ENCODE measurements at places on chromosomes 3 and 15.

- no peak for DNase-seq
These were observed 63.7 kb upstream of the DAZL start for GRCh38 chr3:16668776-16669545.

GRCh38 chr3:20776286-20776685 is 590.3 kb upstream of the SGO1 start:
- DNase-seq = no peak

DNA sequence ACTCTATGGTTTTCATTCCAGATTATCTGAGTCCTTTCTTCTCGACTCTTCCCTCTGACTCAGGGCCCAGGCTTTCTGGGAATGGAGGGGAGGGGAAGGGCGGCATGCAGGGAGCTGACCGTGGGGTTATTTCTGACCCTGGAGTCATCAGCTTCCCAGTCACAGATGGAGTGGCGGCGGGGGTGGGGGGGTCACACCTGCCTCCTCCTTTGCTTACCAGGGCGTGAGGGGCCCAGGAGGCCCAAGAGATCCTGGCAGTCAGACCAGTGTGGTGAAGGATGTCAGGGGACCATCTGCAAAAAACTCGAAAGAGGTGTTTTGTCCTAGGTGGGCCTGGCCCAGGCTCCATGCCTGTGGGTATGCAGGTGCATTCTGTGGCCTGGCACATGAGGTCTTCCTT is 996 bp upstream of the XIRP1 start:
- DNase-seq = no peak

- DNase-seq = peak; percentile 65
These were observed at the start of gene APBA2 for GRCh38 chr15:28885630-28886430. TSS of gene APBA2 (plus strand) at chr15:28885974. CDS start at chr15:29053885, 167,911 bp downstream.

GRCh38 chr15:23866832-23867231 is 179.7 kb upstream of the NDN start:
- no peak for DNase-seq

- DNase-seq = peak; percentile 76
These were observed 228.3 kb downstream of the ADAMTS17 start for GRCh38 chr15:100113351-100114080.
